ENCODE measurements at places on chromosomes 3 and 15.

GRCh38 chr3:134682196-134682880 is 31.5 kb upstream of the KY start:
- DNase-seq, result no peak

GRCh38 chr15:86355801-86356200 is 276.1 kb downstream of the AGBL1 start:
- DNase-seq, result no peak

DNA sequence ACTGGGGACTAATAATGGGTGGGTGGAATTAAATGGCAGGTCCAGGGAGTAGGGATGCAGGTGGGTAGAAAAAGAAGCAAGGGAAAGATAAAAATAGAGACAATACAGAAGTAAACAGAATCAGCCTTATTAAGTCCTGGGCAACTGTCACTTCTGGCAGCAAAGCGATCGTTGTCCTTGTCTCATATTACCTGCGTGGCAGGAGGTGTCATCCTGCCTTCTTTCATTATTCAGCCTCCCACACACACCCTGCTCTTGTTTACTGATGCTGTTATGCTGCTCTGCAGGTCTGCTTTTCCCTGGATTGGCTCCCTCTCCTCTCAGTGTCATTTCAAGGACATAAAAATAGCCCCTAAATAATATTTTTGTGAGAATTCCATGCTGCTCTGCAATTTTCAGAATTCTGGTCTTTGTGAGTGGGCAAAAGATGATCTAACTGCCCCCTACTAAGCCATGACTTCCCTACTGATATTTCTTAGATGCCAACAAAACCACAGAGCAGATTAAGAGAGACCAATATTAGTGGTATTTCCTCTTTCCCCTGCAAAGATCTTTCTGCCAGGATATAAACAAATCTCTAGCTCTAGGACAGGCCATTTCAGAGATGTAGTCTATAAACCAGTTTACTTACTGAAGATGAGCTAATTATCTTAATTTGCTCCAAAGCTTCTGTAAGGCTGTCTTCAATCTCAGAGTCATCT is 8.5 kb downstream of the VEPH1 start:
- no peak for DNase-seq

- no peak for DNase-seq
Observed at GRCh38 chr15:60840306-60840702, 361.4 kb upstream of the ICE2 start.

- DNase-seq, result no peak
Observed at GRCh38 chr15:79987569-79987955, 16.6 kb upstream of the BCL2A1 start.

DNA sequence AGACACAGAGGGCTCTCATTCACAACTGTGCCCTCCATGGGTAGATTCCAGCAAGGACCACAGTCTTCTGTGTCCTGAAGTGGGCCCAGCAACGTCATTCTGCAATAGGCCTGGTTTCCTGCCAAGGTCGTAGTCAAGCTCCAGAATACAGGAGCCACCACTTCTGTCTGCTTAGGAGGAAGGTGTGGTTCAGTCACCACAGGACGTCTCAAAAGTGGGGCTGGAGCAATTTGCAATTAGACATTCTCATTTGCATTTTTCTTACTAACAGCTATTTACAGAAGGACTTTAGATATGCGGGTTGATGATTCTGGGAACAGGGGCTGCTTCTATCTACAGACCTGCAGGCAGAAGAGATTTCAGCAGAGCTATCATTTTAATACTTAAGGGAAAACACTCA is 58.7 kb upstream of the MYRIP start:
- DNase-seq, result no peak

- no peak for DNase-seq
Observed at GRCh38 chr15:62940093-62940754, 102.3 kb upstream of the TPM1 start.
